ENCODE measurements at places on chromosomes 3 and 15.

DNA sequence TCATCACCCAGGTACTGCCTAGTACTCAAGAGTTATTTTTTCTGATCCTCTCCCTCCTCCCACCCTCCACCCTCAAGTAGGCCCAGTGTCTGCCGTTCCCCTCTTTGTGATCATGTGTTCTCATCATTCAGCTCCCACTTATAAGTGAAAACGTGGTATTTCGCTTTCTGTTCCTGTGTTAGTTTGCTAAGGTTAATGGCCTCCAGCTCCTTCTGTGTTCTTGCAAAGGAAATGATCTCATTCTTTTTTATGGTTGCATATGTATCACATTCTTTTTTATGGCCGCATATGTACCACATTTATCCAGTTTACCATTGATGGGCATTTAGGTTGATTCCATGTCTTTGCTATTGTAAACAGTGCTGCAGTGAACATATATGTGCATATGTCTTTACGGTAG is 8.2 kb upstream of the GANC start:
- DNase-seq: no peak

DNA sequence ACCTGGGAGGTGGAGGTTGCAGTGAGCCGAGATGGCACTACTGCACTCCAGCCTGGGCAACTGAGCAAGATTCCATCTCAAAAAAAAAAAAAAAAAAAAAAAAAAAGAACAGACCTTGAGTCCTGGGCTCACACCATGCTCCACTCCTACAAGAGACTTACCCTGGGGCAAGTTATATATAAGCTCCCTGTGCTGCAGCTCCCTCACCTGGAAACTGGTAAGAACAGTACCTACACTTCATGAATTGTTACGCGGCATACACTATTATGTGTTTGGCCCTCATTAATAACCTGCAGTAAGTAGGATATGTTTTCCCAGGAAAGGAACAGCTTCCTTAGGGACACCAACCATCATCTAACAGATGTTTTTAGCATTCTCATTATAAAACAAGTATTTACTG is 119.6 kb downstream of the FMN1 start:
- no peak for DNase-seq

DNA sequence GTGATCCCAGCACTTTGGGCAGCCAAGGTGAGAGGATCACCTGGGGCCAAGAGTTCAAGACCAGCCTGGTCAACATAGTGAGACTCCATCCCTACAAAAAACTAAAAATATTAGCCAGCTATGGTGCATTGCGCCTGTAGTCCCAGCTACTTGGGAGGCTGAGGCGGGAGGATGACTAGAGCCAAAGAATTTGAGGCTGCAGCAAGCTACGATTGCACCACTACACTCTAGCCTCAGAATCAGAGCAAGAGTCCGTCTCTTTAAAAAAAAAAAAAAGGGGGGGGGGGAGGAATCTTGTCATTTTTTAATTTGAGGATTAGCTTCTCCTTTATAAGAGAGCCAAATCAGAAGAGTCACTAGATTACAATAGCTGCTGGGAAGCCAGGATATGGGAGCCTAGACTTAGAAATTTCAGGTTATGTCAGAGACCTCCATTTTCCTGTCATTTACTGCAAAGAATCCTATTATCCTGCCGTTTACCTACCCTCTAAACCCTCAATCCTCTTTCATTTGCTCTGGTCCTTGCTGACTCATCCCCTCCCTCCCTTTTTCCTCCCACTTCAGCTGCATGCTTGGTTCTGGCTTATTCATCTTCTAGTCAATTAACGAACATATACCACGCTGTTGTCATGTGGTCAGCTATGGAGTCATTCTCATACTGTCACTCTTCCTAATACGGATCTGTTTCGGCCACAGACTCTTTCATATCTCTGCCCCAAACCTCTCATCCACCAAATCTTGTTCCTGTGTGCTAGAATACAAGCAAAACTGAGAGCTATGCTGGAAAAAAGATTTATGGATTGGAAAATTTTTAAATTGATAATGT is 83.8 kb upstream of the PPIB start:
- no peak for DNase-seq

DNA sequence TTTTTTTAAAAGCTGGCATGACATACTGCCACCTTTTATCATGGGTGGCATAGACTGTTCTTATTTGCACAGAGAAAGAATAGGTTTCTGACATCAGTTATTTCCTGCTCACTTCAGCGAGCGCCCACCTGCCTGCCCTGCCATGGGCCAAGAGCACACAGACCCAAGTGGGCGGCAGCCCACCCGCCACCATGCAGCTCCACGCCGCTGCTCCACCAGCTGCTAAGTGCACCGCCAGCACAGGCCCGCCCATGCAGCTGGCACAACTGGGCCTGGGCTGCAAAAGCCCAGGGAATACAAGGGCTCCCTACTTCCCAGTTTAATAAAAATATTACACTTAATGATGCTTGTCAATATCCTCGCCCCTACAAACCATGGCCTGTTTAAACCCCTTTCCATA is 15.4 kb downstream of the ZNF148 start:
- DNase-seq: no peak

DNA sequence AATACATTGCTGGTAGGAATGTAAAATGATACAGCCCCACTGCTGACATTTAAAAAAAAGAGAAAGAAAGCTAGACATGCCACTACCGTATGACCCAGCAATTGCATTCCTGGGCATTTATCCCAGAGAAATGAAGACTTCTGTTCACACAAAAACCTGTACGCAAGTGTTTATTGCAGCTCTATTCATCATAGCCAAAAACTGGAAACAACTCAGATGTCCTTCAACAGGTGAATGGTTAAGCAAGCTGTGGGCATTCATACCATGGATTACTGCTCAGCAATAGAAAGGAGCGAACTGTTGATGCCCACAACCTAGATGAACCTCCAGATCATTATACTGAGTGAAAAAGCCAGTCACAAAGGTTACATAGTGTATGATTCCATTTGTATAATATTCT is 132.5 kb downstream of the MAP2K5 start:
- no peak for DNase-seq

Data from activated CD4-positive, CD25-positive, alpha-beta regulatory T cell (primary cell).